Large intestine (tissue), 12 donors: ENCODE measurements at places on chromosomes 4 and X. TPM values are rescaled to one million over a fixed set of nuclear protein-coding genes. Genes with fewer than 3 reads are reported as not detected.

Gene HEPH
- polyA plus RNA-seq: 200 TPM

GRCh38 chr4:76588274-76588673 is 153.2 kb downstream of the SHROOM3 start:
- peak overlapping the region; percentile 53 for H3K4me3 ChIP-seq
- peak overlapping the region; percentile 89 for H3K27ac ChIP-seq
- H3K36me3 ChIP-seq: no peaks in the 10 kb centered on the region
- H3K4me1 ChIP-seq: peaks cover 47% of the 10 kb centered on the region
- peak; percentile 49 for DNase-seq

GRCh38 chrX:149950681-149951080 is 12.4 kb upstream of the EOLA2 start:
- no peaks in the 10 kb centered on the region for H3K27me3 ChIP-seq
- no peak for DNase-seq
- no peak overlapping the region for H3K4me3 ChIP-seq
- H3K4me1 ChIP-seq: no peaks in the 10 kb centered on the region
- H3K27ac ChIP-seq: no peak overlapping the region

- no peaks in the 10 kb centered on the region for H3K4me1 ChIP-seq
- DNase-seq: no peak
- H3K36me3 ChIP-seq: no peaks in the 10 kb centered on the region
- peaks cover 5% of the 10 kb centered on the region for H3K27me3 ChIP-seq
- H3K4me3 ChIP-seq: no peak overlapping the region
Observed at GRCh38 chr4:185950891-185951290, 118.1 kb upstream of the TLR3 start.

- H3K4me3 ChIP-seq: no peak overlapping the region
- no peak for DNase-seq
- H3K4me1 ChIP-seq: no peaks in the 10 kb centered on the region
- no peaks in the 10 kb centered on the region for H3K36me3 ChIP-seq
- no peaks in the 10 kb centered on the region for H3K27me3 ChIP-seq
- no peak overlapping the region for H3K27ac ChIP-seq
Observed at GRCh38 chr4:16717266-16717970, 181.0 kb downstream of the LDB2 start.

DNA sequence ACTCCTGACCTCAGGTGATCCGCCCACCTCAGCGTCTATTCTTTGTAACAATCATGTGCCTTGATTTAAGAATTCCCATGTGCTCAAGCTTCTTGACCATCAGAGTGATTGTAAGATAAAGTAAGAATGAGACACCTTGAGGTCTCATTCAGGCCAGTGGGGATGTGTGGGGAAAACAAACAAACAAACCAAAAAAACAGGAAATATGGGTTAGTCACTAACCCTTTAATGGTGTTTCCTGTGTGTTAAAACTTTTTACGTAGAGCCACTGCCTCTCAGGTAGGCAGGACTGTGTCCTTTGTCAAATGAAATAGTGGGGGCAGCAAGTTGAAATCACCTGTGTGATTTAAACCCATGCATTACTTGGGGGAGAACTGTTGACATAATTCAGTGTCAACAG is 91.5 kb upstream of the DHRSX start:
- no peak overlapping the region for H3K27ac ChIP-seq
- no peak overlapping the region for H3K4me3 ChIP-seq
- DNase-seq: no peak
- H3K27me3 ChIP-seq: no peaks in the 10 kb centered on the region
- peaks cover 4% of the 10 kb centered on the region for H3K36me3 ChIP-seq
- H3K4me1 ChIP-seq: no peaks in the 10 kb centered on the region

DNA sequence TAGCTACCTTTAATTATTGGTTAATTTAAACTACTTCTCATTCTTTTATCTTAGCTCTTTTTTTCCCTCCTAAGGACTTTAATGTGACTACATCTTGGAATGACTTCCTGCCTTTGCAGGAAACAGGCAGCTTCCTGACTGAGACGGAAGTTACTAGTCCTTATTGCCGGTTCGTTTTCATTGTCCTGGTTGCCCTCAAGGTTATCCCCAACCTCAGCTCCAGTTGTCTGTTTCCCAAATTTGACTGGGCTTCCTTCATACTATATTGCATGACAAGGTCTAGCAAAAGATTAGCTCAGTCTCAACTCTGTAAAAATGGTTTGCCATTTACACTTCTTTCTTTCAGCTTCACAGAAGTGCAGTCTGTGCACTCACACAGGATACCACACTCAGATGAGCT is 109.9 kb upstream of the DDX53 start:
- DNase-seq: no peak
- no peak overlapping the region for H3K27ac ChIP-seq
- H3K27me3 ChIP-seq: no peaks in the 10 kb centered on the region
- no peak overlapping the region for H3K4me3 ChIP-seq

- H3K36me3 ChIP-seq: peaks cover 18% of the 10 kb centered on the region
- H3K4me1 ChIP-seq: peaks cover 25% of the 10 kb centered on the region
- no peaks in the 10 kb centered on the region for H3K27me3 ChIP-seq
- no peak overlapping the region for H3K27ac ChIP-seq
- no peak overlapping the region for H3K4me3 ChIP-seq
- DNase-seq: no peak
Observed at GRCh38 chr4:10002278-10002677, 19.0 kb downstream of the SLC2A9 start.

- H3K4me3 ChIP-seq: no peak overlapping the region
- no peaks in the 10 kb centered on the region for H3K27me3 ChIP-seq
- H3K27ac ChIP-seq: no peak overlapping the region
Observed at GRCh38 chr4:14879683-14880082, 122.6 kb upstream of the CPEB2 start.

GRCh38 chr4:128163177-128164117 is 102.3 kb downstream of the LARP1B start:
- no peak overlapping the region for H3K27ac ChIP-seq
- H3K4me1 ChIP-seq: no peaks in the 10 kb centered on the region
- no peaks in the 10 kb centered on the region for H3K36me3 ChIP-seq

DNA sequence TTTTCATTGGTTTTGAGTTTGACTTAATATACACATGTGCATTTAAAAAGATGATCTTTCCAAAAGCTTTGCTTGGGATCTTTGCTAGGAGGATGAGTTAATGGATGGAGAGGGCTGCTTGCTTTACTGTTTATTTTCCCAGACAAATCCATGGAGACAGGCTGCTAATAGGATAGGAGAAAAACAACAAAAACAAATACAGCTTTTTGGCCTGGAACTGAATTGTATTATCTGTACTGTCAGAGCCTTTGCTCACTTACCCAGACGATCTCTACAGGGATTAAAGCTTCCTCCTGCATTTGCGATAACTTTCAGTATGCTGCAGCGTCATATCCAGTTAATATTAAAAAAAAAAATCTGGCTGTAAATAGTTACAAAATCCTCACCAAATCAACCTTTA is 190.8 kb upstream of the NUDT6 start:
- H3K36me3 ChIP-seq: peaks cover 2% of the 10 kb centered on the region
- DNase-seq: no peak
- H3K27me3 ChIP-seq: no peaks in the 10 kb centered on the region

DNA sequence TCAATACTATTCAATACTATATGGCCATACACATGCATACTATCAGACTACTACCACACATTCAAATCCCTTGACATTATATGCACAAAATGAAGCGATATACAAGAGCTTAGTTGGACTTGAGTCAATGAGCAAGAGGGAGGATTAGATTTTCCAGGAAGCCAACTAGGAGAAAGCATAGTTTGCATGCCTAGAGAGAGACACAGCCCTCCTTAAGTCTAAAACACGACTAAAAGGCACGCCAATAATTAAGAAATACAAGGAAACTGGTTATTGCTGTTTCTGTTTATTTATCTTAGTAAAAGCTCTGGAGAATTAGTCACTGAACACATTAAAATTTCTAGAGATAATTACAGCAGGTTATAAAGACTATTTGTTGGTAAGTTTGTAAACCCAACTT is 21.8 kb downstream of the MBNL3 start:
- no peak for DNase-seq
- H3K27ac ChIP-seq: no peak overlapping the region
- H3K27me3 ChIP-seq: no peaks in the 10 kb centered on the region
- H3K36me3 ChIP-seq: no peaks in the 10 kb centered on the region
- no peaks in the 10 kb centered on the region for H3K4me1 ChIP-seq
- H3K4me3 ChIP-seq: no peak overlapping the region

DNA sequence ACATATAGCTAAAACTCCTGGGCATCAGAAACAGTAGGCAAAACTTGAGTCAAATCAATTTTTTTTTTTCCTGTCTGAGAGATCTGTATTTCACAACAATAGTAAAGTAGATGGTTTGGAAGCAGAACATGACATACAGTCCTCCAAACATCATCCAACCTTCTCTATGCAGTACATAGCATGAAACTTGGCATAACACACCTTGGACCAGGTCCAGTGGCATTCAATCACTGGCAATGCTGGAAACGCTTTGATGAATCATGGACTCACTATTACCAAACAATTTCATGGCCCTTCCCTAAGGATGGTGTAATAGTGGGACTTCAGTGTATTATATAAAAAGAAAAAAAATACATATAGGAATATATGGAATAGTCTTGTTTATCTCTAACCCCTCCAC is 154.6 kb downstream of the FMR1NB start:
- no peak for DNase-seq
- no peaks in the 10 kb centered on the region for H3K4me1 ChIP-seq
- no peaks in the 10 kb centered on the region for H3K36me3 ChIP-seq
- no peak overlapping the region for H3K27ac ChIP-seq
- no peak overlapping the region for H3K4me3 ChIP-seq
- H3K27me3 ChIP-seq: no peaks in the 10 kb centered on the region

Gene UGT2B17
- 287 TPM for polyA plus RNA-seq

- peak; percentile 21 for DNase-seq
- no peaks in the 10 kb centered on the region for H3K4me1 ChIP-seq
- H3K4me3 ChIP-seq: no peak overlapping the region
- peaks cover 2% of the 10 kb centered on the region for H3K36me3 ChIP-seq
- no peak overlapping the region for H3K27ac ChIP-seq
- H3K27me3 ChIP-seq: no peaks in the 10 kb centered on the region
Observed at GRCh38 chrX:49282647-49283011, 13.0 kb downstream of the PPP1R3F start.

DNA sequence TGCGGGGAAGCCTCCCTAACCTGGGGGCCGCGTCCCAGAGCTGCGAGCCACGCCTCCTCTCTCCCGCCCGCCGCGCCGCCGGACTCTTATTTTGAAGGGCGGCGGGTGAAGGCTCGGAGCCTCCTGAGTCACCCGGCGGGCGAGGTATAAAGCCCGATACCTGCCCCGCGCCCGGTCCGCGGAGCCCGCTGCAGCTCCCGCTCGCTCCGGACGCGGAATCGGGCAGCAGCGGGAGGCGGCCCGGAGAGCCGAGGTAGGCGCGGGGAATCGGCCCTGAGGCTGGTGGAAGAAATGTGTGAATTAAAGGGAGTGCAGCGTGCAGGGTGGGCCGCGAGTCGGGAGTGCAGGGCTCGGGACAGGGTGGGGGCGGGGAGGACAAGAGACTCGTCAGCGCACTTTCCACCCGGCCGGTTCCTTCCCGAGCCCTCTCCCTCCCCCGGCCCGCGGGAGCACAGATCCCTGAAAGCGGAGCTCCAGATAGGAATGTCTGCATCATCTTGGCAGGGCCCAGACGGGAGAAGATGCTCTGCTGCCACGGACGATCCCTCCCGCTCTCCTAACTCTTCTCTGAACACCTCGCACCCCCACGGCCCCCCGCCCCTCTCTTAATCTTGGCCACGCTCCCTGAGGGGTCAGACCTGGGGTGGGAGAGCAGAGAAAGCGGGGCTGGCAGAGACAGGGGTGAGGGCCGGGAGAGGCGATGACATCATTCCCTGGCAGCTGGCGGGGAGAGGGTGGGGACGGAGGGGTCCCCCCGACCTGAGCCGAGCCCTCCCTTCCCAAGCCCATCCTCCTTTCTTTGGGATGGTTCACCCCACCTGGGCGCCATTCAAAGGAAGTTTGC is 177.9 kb downstream of the CBR4 start:
- peak overlapping the region; percentile 83 for H3K4me3 ChIP-seq
- peak; percentile 85 for DNase-seq
- peak overlapping the region; percentile 72 for H3K27ac ChIP-seq
- peaks cover 15% of the 10 kb centered on the region for H3K27me3 ChIP-seq
- peaks cover 4% of the 10 kb centered on the region for H3K36me3 ChIP-seq
- H3K4me1 ChIP-seq: peaks cover 5% of the 10 kb centered on the region

Gene MAGEA12
- polyA plus RNA-seq: not detected

GRCh38 chr4:84852081-84852480 is 114.4 kb downstream of the WDFY3 start:
- DNase-seq: no peak
- H3K27me3 ChIP-seq: no peaks in the 10 kb centered on the region
- no peak overlapping the region for H3K27ac ChIP-seq
- H3K4me1 ChIP-seq: no peaks in the 10 kb centered on the region
- peaks cover 22% of the 10 kb centered on the region for H3K36me3 ChIP-seq

GRCh38 chrX:138229718-138230117 is 481.8 kb downstream of the FGF13 start:
- no peaks in the 10 kb centered on the region for H3K27me3 ChIP-seq
- DNase-seq: no peak
- no peaks in the 10 kb centered on the region for H3K4me1 ChIP-seq
- H3K27ac ChIP-seq: no peak overlapping the region
- H3K4me3 ChIP-seq: no peak overlapping the region

- no peak overlapping the region for H3K4me3 ChIP-seq
- H3K27me3 ChIP-seq: no peaks in the 10 kb centered on the region
- DNase-seq: no peak
Observed at GRCh38 chrX:39665830-39666518, 431.8 kb downstream of the BCOR start.

- peaks cover 3% of the 10 kb centered on the region for H3K4me1 ChIP-seq
- no peaks in the 10 kb centered on the region for H3K36me3 ChIP-seq
- DNase-seq: no peak
- no peak overlapping the region for H3K4me3 ChIP-seq
Observed at GRCh38 chr4:65023081-65023480, 613.8 kb upstream of the TECRL start.

Gene MUC7
- polyA plus RNA-seq: not detected

DNA sequence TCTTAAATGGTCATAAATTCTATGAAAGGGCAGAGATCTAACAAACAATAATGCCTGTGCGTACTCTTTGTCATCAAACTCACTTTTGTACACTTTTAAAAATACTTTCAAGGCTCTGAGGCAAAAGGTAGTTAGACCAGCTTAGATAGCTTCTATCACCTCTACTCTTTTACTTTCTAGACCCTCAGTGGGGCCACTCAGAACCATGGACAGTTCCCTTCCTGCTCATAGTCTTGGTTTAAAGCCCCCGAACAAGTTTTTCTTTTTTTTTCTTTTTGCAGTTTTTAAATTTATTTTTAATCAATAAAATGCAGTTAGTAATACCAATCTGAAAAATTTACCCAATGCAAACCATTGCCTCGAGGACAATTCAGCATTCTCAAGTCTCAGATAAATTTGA is 460.5 kb upstream of the CNKSR2 start:
- no peaks in the 10 kb centered on the region for H3K27me3 ChIP-seq
- no peak for DNase-seq
- H3K4me3 ChIP-seq: no peak overlapping the region
- no peaks in the 10 kb centered on the region for H3K4me1 ChIP-seq

DNA sequence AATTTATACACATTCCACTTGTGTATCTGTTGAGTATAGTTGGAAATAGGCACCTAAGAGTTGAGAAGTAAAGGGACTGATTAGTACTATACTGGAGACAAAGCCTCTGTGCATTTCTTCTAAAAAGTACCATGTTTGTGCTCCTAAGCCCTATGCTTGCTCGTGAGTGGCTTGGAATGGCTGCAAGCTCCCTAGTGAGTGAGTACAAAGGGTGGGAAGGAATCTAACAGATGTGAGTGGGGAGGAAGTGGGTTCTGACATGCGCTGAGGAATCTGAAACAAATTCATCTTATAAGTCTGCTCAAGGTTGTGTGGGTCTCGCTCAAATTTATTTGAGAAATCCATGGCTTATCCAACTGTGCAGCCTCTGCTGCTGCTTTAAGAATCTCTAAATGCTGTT is 13.3 kb downstream of the SPCS3 start:
- H3K4me3 ChIP-seq: no peak overlapping the region
- no peak overlapping the region for H3K27ac ChIP-seq
- H3K27me3 ChIP-seq: no peaks in the 10 kb centered on the region
- no peak for DNase-seq
- no peaks in the 10 kb centered on the region for H3K36me3 ChIP-seq

Gene PLAC8
- 114 TPM for polyA plus RNA-seq

Gene UCHL1
- 111 TPM for polyA plus RNA-seq
